ENCODE measurements at places on chromosomes 2 and 18.

DNA sequence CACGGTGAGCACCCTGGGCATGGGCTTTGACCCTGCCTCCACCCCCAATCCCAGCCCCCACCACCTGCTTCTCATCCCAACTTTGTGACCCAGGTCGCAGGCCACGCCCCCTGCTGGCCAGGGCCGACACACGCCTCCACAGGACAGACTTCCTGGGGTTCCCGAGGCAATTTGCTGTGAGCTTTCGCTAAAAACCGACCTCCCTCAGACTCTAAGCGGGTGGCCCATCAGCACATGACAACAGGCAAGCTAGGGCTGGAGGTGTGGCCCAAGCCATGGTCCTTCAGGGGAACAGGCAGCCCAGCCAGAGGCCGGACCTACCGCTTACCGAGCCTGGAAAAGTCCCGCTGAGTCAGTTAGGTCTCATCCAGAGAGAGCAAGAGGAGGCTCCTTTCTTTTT lies 31.9 kb downstream of the C1QL2 start:
- DNase-seq = peak; percentile 39

DNA sequence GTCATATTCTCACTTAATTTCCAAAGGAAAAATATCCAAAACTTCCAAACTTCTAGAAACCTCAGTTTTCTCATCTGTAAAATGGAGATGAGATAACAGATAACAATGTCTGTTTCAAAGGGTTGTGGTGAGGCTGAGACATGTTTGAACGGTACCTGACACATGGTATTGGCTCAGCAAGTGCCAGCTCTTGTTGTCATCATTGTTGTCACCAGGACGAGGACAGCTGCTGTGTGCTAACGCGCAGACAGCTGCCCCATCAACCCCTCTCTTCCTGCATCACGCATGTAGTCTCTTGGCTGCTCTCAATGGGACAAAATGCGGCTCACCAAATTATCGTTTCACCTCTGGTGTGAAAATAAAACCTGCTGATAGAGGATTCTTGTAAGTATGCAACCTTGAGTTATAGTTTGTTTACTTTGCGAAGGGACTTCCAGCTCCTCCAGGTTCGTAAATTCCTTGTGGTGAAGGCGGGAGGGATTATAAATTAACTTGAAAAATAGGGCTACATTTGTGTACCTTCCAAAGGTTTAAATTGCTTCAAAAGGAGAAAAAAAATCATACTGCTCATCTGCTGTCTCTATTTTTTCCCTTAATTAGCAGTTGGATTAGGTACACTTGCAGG lies 605.4 kb downstream of the BCL11A start:
- DNase-seq = no peak

DNA sequence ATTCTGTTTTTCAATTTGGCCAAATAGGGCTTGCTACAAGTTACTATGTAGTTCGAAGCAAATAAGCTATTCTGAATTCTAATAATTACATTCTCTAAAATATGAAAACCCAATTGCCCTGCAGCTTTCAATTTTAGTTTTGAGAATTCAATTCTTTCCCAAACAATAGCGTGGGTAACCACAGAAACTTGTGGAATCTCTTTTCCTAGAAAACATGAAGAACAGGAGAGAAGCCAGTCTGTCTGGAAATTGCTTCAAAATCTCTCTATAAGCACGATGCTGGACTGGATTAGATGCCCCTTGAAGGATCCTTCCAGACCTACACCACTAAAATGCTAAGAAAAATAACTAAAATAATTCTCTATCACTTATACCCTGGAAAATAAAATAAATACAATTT lies 115.0 kb downstream of the THADA start:
- DNase-seq = no peak

GRCh38 chr2:37797081-37797480 lies 125.6 kb upstream of the CDC42EP3 start:
- DNase-seq = no peak

DNA sequence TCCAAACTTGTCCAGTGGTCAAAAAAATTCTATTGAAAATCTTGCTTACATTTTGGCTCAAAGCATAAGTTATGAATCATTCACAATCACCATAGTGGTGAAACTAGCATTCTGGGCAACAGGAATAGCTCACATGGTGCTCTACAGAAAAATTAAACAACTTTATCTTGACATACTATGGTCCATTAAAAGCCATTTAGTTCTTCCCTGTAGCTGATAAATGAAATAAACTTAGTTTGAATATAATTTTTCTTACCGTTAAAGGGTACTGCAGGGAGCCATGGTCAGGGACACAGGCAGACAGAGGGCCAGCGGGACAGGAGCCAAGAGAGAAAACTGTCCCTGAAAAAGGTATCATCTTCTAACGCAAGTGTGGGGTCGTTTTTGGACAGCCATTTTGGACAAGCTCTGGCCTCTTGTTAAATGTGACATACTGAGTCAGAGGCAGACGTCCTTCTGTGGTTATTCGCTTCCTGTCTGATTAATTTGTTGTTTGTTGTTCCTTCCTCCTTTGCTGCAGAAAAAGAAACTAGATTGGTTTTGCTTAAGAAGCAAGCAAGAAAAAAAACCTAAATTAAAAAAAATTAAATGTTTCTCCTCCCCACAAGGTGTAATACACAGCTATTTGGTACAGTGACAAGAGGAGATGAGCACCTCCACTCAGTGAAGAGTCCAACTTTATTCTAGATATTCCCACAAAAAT lies at the start of gene WIPF1:
Gene WIPF1 (minus strand): TSS at position 460 of the 703 bp plus-strand sequence. CDS start 12,231 bp downstream, outside the sequence.
- DNase-seq = peak; percentile 56

DNA sequence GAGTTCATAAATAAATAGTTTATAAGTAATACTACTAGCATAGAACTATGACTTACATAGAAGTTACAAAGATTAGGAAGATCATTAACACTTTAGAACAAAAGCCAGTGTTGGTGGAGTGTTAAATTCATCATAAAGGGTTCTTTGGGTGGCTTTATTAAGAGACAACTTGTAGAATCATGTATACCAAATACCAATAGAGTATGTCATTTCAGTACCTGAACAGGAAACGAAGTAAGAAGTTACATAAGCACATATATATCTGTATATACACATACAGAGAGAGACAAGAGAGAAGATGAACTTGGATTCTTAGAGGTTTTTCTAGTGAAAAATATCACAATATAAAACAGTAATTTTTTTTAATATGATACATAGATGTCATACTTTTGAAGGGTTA lies 82.5 kb upstream of the OTX1 start:
- no peak for DNase-seq

Measured in activated T-cell treated with anti-CD3 and anti-CD28 coated beads, Interleukin-2, amount 50 U/mL, for 72 hours (primary cell).